ENCODE measurements at places on chromosomes 11 and 22.

- peak; percentile 50 for DNase-seq
These were observed at the start of gene BIK for GRCh38 chr22:43110444-43110926. Gene BIK, plus strand, starts transcription at chr22:43110750. Its CDS starts 13,273 bp downstream, at chr22:43124023.

GRCh38 chr22:29487426-29487986 is 7.5 kb downstream of the NEFH start:
- no peak for DNase-seq

GRCh38 chr11:106585061-106585460 is 433.2 kb downstream of the GUCY1A2 start:
- DNase-seq = peak; percentile 83

- no peak for DNase-seq
These were observed 769.2 kb downstream of the METTL15 start for GRCh38 chr11:28877340-28877739.

DNA sequence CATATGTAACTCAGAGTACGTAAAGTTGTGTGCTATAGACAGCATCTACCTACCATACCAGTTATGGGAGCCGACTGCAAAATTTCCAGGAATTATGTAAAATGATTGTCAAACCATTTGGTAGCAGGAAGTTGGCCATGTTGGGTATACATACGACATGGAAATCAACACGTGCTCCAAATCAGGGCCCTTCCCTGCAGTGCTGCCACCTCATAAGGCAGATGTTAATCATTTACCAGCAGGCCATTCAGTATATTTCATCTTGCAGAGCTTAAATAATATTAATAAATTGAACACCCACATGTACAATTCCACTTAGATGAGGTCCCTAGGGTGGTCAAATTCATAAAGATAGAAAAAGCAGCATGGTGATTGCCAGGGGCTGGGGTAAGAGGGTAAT is 9.8 kb downstream of the MS4A18 start:
- DNase-seq = no peak

DNA sequence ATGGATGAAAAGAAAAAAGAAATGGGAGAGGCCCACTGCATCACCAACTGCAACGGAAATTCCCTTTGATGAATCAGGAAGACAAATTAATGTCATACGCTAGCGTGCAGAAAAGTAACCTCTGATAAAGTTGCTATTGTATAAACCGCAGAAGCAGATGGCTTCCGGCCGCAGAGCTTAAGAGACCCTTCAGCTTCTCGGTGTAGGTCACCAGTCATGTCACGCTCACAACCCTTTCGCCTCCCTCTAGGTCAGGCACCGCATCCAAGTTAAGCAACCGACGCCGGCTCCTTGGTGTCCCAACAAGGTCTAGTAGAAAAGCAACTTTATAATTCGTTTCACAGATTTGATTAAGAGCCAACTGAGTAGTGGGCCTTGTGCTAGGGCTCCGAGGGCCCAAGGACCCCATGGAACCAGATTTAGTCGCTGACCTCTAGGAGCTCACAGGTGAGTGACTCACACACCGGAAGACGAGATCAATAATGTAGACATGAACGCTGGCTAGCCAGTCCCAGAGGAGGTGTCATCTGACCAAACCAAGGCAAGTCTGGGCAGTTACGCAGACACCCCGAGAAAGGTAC is 1.2 kb upstream of the ZFP91 start:
- peak; percentile 76 for DNase-seq

GRCh38 chr22:24455751-24456426 is 28.5 kb downstream of the ADORA2A start:
- DNase-seq = no peak

GRCh38 chr11:46876471-46876870 is 30.4 kb upstream of the CKAP5 start:
- no peak for DNase-seq

DNA sequence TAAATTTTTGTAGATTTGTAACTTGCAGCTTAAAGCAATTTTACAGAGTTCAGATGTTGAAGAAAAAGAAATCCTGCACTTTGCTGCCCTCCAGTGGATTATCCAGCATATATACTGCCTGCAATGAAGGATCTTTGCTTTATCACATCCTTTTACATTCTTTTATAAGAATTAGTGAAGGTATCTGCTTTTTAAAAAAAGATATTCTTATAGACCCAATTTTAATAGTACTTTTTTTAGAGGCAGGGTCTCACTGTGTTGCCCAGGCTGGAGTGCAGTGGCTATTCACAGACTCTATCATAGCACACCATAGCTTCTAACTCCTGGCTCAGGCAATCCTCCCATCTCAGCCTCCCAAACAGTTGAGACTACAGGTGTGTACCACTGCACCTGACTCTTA is 60.7 kb downstream of the TTC17 start:
- DNase-seq = peak; percentile 82

GRCh38 chr11:75301131-75301530 is 50.3 kb downstream of the ARRB1 start:
- DNase-seq = no peak

DNA sequence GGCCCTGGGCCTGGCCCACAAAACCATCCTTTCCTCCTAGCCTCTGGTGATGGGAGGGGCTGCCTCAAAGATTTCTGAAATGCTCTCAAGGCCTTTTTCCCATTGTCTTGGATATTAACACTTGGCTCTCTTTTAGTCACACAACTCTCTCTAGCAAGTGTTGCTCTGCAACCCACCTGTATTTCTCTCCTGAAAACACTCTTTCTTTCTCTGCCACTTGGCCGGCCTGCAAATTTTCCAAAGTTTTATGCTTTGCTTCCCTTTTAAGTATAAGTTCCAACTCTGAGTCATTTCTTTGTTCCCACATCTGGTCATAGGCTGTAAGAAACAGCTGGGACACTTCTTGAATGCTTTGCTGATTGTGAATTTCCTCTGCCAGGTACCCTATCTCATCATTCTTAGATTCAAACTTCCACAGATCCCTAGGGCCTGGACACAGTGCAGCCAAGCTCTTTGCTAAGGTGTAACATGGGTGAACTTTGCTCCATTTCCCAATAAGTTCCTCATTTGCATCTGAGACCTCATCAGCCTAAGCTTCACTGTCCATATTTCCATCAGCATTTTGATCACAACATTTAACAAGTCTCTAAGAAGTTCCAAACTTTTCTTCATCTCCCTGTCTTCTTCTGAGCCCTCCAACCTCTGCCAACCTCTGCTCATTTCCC is 93.8 kb downstream of the TRIM29 start:
- DNase-seq = no peak

DNA sequence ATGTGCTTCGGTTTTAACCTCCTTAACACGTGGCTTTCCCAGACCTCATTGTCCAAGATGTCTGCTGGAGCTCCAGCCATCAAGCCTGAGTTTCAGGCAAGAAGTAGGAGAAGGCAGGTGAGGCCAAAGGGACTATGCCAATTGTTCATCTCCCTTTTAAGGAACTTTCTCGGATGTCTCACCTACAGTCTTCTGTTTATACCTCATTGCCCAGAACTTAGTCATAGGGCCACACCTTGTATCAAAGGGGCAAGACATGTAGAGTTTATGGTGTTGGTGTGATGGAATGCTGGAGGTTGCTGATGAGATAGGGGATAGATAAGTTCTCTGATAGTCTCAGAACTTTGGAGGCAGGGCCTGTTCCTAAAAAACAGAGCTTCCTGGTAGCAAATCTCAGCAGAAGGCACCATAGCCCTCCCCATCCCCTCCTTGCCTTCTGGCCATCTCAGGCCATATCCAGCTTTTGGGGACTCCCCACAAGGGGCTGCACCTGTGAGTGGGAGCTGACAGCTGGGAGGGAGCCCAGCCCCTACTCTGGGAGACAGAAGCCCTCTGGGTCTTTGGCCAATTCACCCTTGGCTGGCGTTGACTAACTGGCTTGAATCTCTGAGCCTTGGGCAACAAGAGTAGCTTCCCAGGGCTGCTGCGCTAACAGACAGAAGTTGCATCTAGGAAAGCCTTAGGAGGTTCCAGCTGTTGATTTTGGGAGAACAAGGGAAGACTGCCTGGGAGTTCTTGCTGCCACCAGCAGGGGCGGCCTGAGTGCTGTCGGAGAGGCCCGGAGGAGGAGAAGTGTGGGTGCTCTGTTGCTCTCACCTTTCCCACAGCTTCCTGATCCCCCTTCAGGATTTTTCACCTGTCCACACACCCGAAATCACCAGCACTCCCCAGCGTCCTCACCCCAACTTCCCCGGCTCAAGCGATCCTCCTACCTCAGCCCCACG is 149.8 kb upstream of the THY1 start:
- DNase-seq = no peak

- no peak for DNase-seq
These were observed 23.8 kb upstream of the HIKESHI start for GRCh38 chr11:86278226-86278625.

DNA sequence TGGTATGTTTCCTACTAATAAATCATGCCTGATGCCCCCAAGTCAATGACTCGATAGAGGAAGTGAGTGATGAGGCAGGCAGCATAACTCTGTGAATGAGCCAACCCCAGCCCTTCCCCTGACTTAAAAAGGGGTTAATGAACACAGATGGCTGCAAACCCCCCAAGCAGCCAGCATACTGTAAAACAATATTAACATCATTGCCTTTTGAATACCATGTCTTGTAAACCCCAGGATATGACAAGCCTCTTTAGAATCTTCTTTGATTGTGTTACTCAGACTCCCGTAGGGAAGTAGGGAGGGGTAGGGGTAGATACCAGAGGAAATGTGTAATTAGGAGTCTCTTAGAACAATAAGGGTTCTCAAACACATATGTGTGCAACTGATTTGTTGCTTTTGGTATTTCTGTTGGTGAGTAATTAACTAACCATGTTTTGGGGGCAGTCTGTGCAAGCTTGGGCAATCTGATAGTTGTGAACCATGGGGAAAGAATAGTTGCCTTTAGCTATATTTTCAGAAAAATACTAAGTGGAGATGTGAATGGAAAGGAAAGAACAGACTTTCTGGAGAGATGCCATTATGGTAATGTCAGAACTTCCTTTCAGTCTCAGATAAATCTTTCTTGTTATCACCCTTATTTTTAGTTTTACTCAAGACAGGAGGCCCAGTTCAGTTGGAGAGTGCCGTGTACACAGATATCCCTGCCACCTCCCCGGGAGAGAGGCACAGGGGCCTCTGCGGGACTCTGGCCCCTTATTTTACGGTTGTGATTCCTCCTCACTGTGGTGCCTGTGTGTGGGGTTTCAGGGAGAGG is 701.8 kb downstream of the NTM start:
- DNase-seq = no peak
